ENCODE measurements at places on chromosomes 12 and 14.
A peak's percentile ranks its signal among the peaks of the same experiment; 100 is the strongest.

- DNase-seq = no peak
Measured at GRCh38 chr12:64566831-64567517, 43.3 kb upstream of the RASSF3 start.

DNA sequence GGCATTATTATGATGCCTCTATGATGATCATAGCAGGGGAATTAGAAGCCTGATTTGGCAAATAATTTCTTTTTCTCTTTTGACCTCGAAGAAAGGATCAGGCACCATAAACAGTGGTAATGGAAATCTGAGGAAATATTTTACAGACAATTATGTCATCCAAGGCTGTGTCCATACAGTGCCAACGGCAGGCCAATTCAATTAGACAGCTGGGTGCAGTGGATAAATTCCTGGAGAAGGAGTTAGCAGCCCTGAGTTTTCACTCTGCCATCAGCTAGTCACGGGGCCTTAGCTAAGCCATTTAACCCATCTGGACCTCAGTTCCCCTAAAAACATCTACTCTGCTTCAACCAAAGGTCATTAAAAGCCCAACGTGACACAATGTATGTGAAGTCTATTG, 4.1 kb downstream of the TPH2 start:
- DNase-seq = no peak

GRCh38 chr12:94565683-94566082, 84.7 kb downstream of the TMCC3 start:
- DNase-seq = no peak

GRCh38 chr14:34425095-34425851, 36.8 kb downstream of the SPTSSA start:
- no peak for DNase-seq

DNA sequence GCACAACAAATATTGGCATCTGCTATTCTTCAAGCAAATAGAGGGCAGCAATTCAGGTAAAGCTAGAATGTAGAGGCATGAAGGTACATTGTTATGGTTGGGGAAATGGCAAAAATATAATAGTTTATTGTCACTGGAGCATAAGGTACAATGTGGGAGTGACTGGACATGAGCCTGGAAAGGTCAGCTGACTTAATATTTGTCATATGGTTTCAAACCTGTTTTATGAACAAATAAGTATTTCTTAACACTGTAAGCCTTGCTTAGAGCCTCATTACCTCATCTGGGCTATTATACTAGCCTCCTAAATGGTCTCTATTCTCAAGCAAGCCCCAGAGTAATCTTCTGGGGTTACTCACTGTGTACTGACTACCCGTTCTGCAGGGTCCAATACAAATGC, 33.7 kb downstream of the FAM177A1 start:
- DNase-seq = no peak

DNA sequence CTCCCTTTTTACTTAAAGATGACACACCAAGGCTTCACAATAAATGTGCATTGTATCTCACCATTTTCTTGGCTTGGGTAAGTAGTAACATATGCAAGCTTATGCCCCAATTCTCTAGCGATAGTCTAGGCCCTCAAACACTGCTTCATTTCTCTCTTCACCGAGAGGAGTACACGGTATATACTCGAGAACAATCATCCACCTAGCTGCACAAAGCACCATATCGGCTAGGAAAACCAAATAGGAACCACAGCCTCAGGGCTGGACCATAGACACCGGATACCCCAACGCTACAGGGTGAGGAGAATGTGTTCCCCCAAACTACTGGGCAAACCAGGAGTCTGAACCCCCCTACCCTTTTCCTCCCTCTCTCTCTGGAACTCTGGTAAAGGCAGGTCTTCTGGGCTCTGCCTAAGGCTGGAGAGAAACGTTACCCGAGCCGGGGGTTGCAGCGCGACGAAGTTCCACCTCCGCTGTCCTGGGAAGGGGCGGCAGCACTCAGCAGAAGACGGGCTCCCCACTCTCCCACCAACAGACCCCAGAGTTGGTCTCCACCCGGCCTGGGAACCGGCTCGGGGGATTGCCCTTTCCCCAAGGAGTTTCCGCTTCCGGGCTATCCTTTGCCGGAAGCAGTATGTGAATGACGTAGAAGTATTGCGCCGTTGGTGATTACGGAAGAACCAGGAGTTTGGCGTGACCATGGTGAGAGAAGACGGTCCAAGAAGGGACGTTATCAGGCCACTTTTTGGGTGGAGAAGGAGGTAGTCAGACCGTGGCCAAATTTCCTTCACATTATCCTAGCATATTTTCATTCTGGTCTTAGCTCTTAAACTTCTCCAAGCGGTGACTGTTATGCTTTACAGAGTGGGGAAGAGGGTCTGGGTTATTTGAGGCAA, at the start of the genes AREL1 and FCF1:
Gene AREL1 (minus strand): TSS at position 582 of the 896 bp plus-strand sequence. CDS start 27,465 bp downstream, outside the sequence.
Gene FCF1 (plus strand): TSS at position 646 of the 896 bp plus-strand sequence. CDS start 54 bp downstream, at position 700.
- DNase-seq = peak; percentile 69

- DNase-seq = no peak
Measured at GRCh38 chr14:69612783-69613130, 1.4 kb downstream of the SUSD6 start.

GRCh38 chr14:57013987-57014386, 203.7 kb upstream of the OTX2 start:
- no peak for DNase-seq

GRCh38 chr12:66236969-66237368, 48.0 kb downstream of the IRAK3 start:
- no peak for DNase-seq

DNA sequence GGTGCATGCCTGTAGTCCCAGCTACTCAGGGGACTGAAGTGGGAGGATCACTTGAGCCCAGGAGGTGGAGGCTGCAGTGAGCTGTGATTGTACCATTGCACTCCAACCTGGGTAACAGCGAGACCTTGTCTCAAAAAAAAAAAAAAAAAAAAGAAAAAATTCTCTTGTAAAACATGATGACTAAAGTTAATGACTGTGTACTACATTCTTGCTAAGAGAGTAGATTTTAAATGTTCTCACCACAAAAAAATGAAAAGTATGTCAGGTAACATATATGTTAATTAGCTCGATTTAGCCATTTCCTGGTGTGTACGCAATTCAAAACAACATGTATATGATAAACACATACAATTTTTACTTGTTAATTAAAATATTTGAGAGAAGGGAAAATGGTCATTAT, 480.7 kb upstream of the RGS6 start:
- no peak for DNase-seq

- no peak for DNase-seq
Measured at GRCh38 chr12:94736820-94737219, 86.5 kb upstream of the TMCC3 start.

DNA sequence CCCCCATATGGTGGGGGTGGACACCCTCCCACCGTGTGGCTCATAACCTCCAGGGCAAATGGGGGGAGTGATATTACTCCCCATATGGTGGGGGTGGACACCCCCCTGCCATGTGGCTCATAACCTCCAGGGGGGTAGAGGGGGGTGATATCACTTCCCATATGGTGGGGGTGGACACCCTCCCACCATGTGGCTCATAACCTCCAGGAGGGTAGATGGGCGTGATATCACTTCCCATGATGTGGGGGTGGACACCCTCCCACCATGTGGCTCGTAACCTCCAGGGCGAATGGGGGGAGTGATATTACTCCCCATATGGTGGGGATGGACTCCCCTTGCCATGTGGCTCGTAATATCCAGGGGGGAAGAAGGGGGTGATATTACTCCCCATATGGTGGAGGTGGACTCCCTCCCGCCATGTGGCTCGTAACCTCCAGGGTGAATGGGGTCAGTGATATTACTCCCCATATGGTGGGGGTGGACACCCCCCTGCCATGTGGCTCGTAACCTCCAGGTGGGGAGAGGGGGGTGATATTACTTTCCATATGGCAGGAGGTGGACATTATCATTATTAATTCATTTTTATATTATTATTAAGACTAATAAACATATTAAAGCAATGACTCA, 51.2 kb upstream of the OXA1L start:
- no peak for DNase-seq

GRCh38 chr12:5715021-5715420, 230.0 kb downstream of the ANO2 start:
- DNase-seq = no peak

- no peak for DNase-seq
Measured at GRCh38 chr12:49671031-49671765, 36.0 kb downstream of the FMNL3 start.

GRCh38 chr14:60241091-60241490, 7.9 kb upstream of the PPM1A start:
- DNase-seq = no peak

GRCh38 chr14:84225268-84225667, 1304.7 kb upstream of the FLRT2 start:
- no peak for DNase-seq

GRCh38 chr12:101521136-101521535, 46.0 kb downstream of the SPIC start:
- no peak for DNase-seq

DNA sequence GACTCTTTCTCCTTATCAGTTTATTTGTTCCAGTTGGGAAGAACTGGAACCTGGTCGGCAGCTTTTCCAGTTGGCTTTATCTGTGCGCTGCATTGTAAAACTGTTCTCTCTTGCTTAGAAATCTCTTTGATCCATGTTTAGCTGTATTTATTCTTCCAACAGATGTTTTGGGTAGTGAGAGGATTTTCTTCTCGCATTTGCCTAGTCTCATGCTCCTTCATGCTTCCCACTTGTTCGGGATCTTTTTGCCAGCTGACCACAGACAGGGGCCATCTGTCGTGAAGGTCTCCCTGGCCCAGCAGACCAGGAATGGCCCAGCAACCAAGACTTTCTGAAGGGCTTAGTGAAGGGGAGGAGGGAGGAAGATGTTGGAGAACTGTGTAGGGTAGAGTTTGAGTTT, 21.6 kb downstream of the NTF3 start:
- DNase-seq = no peak

DNA sequence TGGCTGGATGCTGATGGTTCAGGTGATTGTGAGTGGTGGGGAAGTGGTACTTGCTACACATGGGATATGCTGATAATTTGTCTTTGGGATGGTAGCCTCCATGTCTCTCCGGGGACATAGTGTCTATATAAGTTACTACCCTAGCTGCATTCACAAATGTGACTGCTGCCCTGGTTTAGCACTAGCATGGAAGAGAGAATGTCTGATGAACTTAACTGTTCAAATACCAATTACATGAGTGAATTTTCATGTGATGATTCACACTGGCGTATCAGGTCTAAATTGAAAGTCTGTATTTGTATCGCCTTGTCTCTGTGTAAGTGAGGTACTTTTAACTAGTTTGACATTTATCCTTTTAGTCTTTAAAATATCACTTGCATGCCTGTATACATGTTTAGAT, 34.4 kb downstream of the ATF7IP start:
- DNase-seq = peak; percentile 31

DNA sequence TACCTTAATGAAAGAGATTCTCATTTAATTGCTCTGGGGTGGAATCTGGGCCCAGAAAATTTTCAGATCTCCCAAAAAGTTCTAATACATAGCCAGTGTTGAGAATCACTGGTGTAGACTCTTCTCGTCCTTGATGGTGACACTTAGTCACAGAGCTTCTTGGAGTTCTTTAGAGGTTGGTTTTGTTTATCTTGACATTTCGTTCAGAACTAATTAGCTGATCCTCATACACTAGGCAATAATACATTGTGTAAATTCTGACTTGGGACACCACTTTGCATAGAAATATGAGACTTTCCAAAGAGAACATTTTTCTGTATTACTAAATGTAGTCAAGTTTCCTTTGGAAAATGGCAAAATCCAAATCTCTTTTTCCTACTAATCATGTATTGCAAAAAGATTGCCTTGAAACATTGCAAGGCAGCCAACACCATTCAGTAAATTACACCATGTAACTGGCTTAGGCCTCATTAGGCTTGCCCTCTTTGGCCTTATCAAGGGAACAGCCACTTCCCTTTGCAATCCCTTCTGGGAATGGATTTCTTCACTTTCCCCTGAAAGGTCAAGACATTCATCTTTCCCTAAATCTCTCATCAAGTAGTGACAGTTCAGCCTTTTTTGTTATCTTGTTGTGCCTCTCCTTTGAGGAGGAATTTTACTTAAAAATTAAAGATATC, 102.2 kb downstream of the PAH start:
- no peak for DNase-seq

DNA sequence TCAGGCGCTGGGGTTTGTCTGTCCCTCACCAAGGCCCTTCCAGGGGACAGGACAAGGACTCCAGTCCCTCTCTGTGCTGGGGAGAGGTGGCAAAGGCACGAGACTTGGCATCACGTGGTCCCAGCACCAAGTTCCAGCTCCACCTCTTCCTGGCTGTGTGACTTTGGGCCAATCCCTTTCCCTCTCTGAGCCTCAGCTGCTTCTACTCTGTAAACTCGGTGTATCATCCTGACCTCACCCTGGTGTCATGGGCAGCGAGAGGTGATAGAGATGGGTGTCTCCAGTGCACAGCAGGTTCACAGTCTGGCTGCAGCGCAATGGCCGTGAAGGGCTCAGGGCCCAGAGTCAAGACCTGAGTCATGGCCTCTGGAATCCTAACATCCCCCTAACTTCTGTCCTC, 54.0 kb downstream of the MVK start:
- peak; percentile 4 for DNase-seq

- peak; percentile 30 for DNase-seq
Measured at GRCh38 chr14:74888164-74889158, 6.7 kb downstream of the DLST start.

- DNase-seq = peak; percentile 0
Measured at GRCh38 chr14:77375973-77376770, 722 bp downstream of the TMED8 start.

- DNase-seq = no peak
Measured at GRCh38 chr14:102630405-102630804, 38.0 kb downstream of the RCOR1 start.
